NCI-H2081 (cell line): ENCODE measurements at places on chromosomes 11 and 22.
A peak's percentile ranks its signal among the peaks of the same experiment; 100 is the strongest.

DNA sequence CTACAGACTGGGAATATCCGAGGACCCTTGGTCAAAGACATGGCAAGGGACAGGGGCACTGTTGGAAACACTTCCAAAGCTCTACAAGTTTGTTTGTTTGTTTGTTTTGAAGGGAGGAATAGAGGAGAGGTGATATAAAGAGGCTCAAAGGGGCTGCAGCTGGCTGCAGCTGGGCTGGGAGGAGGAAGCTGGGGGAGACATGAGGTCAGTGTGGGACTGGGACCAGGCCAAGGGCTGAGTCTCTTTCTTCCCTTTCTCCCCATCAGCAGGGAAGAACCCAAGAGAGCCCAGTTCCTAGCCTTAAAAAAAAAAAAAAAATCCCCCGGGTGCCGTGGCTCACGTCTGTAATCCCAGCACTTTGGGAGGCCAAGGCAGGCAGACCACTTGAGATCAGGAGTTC lies 5.0 kb downstream of the RHOG start:
- no peak for DNase-seq

DNA sequence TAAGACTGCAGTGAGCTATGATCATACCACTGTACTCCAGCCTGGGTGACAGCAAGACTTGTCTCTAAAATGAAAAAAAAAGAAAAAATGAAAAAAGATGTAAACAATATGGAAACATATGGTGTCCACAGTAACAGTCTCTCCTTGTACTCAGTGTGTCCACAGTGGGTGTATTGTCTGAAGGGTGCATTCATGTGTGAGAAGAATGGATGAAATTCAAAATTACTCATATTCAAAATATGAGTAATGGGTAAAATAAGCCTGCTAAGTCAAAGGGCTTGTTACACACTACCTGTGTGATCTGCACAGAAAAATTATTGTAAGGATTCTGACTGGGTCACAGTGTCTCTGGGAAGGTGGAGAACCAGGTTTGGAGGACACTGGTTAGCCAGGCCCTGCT lies 26.9 kb downstream of the PPFIA1 start:
- DNase-seq: no peak

- DNase-seq: no peak
These were observed 36.7 kb upstream of the ADSL start for GRCh38 chr22:40309631-40310030.

GRCh38 chr11:67022961-67023956 lies at the start of gene SYT12:
Gene SYT12 (plus strand): TSS chr11:67023134. CDS start chr11:67030145, 7,011 bp downstream.
- DNase-seq: peak; percentile 25

GRCh38 chr11:87970762-87971161 lies 204.5 kb downstream of the RAB38 start:
- DNase-seq: no peak

DNA sequence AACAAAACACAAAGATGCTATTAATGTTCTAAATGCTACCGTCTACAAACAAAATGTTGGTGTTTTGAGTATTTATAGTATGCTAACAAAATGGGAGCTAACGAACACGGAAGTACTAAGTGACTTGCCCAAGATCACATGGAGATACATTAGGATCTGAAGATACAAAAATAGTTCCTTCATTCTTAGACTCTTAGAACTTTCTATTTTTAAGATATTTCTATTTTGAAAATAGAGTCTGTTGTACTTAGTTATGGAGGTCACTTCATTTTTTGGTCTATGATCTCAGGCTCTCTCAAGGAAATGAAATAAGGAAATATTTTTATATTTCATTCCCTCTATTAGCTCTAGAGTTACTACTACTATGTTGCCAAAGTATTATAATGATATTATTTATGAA lies 64.2 kb downstream of the APOL5 start:
- DNase-seq: no peak

GRCh38 chr22:46800102-46800857 lies 37.8 kb downstream of the TBC1D22A start:
- DNase-seq: no peak
